ENCODE measurements at places on chromosomes 12 and 14. TPM values are rescaled to one million over a fixed set of nuclear protein-coding genes. Genes with fewer than 3 reads are reported as not detected.
A peak's percentile ranks its signal among the peaks of the same experiment; 100 is the strongest.

- no peak for DNase-seq
These were observed 30.8 kb downstream of the DEGS2 start for GRCh38 chr14:100128688-100129087.

DNA sequence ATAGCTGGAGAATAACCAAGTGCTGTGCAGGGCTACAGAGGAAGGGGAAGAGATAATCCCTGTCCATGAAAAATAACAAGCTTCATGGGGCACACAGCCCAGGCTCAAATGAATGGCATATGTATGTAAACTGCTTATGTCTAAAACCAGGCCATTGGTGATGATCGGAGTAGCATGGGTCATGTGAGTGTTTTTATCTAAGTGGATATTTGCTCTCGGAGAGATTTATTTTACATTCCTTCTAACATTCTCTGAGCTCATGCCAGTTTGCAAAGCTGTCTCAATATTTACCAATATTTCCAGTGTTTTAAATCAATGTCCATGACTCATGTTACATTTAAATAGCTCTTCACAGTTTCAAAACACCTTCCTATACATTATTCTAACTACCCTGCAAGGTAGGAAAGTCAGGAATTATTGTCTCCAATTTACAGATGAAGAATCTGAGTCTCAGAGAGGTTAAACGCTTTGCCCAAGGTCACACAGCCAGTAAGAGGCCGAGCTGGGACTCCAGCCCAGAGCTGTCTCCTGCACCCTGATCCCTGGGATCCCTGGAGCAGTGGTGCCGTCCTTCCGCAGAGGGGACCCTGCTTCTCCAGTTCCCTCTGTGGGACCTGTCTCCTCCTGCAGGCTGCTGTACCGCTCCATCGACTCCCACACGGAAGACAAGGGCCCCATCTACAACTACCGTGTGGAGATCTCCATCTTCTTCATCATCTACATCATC lies 186.7 kb upstream of the FKBP4 start:
- no peak for DNase-seq

DNA sequence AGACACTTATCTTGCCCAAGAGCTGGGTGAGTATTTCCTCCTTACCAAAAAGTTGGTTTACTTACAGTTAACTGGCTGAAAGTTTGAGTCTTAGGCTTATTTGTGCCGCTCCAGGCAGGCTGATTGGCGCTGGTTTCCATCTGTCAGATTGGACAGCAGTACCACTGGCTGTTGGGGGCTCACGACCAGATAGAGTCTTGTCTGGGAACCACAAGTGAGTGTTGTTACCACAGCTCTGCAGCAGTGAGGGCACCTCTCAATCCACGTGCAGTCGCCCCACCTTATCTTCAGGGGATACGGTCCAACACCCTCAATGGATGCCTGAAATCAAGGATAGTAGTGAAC lies 58.9 kb downstream of the DDX51 start:
- DNase-seq: no peak

- no peak for DNase-seq
These were observed 1.3 kb downstream of the TRHDE start for GRCh38 chr12:72273499-72273837.

GRCh38 chr14:59777006-59777579 lies 93.5 kb downstream of the RTN1 start:
- no peak for DNase-seq

DNA sequence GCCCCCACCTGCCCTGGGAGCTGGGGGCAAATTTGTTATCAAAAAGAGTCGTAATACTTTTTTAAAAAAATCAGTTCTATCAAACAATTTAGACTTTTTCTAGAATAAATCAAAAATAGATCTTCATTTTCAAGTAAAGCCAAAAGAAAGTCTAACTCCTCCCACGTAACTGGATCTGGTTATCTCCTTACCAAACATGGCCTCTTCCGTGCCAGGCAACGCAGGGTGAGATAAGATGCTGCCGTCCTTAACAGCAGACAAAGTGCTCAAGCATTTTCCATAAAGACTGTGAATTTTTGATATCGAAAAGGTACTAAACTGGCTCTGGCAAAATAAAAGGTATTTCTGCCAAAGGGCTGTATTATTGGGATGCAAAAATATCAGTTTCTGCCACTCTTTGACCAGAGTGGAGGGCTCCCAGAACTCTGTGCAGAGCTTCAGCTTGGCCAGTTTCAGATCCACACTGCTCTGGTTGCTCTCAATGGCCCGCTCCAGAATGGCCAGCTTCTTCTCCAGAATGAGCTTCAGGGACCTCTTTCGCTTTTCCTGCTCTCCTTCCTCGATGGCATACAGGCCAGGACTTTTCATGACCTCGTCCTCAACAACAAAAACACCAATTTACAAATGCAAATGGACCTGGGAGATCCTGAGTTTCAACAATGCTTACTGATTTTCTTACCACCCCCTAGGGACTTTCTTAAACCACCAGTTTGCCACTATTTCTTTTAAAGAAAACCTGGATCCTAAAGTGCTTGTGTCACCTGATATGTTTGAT lies 29.0 kb downstream of the NRDE2 start:
- no peak for DNase-seq

GRCh38 chr12:125131958-125132357 lies 66.7 kb downstream of the AACS start:
- no peak for DNase-seq

DNA sequence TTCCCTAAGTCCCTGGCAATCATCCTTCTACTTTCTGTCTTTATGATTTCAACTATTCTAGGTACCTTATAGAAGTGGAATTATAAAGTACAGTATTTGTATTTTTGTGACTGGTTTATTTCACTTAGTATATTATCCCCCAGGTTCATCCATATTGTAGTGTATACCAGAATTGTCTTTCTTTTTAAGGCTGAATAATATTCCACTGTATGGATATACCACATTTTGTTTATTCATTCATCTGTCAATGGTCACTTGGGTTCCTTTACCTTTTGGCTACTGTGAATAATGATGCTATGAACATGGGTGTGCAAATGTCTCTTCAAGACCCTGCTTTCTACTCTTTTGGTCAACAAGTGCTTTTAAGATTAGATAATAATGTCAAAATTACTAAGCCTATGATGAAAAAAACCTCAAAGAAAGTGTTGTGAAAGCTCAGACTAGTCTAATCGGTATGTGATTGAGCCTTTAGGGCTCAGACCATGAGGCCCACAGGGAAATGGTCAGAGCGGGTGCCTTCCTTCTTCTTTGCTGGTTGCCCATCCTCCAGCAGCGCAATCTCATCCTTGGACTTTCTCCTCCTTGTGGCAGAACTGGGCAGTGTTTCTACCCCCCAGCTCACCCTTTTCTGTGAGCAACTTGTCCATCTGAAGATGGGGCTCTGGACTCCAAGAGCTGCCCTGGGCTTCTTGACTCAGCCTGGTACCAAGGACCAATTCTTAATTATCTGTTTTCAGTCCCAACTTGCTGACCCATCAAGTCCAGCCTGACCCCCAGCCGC lies 105.4 kb downstream of the TTC8 start:
- DNase-seq: no peak

DNA sequence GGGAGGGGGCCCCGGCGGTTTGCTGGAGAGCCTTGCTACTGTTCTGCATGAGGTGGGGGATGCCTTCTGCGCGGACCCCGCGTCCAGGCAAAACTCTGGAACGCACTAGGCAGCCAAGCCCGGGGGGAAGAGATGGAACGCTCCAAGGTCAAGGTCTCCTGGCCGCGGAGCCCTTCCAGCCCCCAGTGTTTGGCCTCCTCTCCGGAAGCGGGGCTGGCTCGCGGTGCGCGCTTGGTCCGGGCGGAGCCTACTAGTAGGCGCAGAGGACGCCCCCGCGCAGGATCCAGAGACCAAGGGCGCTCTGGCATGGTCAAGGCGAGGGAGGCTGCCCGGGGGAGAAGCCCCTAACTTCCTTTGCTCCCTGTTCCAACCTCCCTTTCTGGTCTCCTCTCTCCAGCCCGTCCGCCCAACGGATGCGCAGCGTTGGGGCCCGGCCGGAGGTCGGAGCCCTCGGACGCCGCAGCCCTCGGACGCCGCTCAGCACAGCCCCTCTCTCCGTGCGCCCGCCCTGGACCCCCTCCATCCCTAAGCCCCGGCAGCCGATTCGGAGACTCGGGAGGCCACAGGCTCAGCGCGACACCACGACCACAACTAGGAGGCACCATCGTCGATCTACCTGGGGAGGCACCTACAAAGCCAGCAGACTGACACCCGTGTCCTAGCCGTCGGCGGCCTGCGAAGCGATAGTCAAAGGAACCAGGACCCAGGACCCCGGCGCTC lies 669 bp upstream of the KCNK13 start:
- no peak for DNase-seq

DNA sequence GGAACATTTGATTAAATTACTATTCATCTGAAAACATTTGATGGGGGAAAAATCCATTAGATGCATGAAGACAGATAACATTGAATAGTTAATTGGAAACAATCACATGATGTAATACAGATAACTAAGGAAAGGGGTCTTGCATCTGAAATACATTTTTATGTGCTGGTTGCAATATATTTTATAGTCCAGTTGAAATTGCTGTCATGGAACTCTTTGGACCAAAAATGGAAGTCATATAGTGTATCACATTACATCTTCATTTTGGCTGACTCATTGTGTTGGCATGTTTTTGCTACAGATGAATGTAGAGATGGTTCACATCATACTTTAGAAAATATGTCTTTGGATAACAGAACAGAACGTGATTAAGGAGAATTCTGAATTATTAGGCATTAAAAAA lies 43.0 kb upstream of the GNPNAT1 start:
- DNase-seq: peak; percentile 66

- DNase-seq: no peak
These were observed 29.7 kb downstream of the BDKRB1 start for GRCh38 chr14:96285667-96286066.

- peak; percentile 34 for DNase-seq
These were observed 87.9 kb downstream of the SYNE3 start for GRCh38 chr14:95428557-95428956.

GRCh38 chr14:96139879-96140278 lies 64.8 kb upstream of the BDKRB2 start:
- no peak for DNase-seq

DNA sequence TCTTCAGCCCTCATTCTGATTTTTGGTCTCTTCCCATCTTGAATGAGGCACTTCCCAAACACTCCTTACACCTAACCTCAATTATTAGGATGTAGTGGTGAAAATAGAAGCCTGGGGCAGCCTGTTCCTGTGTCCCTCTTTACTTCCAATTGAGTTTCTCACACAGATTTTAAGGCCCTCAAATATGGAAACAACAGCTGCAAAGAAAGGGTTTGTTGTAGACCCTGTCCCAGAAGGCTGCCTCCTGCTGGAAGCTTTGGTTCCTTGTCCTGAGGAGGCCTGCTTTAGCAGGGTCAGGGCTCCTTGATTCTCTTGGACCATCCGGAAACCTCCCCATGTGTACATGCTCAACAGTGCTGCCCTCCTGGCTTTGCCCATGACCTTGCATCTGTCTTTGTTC lies 101.3 kb downstream of the TGFB3 start:
- DNase-seq: no peak

- DNase-seq: no peak
These were observed 155.5 kb upstream of the NTF3 start for GRCh38 chr12:5276327-5276880.

DNA sequence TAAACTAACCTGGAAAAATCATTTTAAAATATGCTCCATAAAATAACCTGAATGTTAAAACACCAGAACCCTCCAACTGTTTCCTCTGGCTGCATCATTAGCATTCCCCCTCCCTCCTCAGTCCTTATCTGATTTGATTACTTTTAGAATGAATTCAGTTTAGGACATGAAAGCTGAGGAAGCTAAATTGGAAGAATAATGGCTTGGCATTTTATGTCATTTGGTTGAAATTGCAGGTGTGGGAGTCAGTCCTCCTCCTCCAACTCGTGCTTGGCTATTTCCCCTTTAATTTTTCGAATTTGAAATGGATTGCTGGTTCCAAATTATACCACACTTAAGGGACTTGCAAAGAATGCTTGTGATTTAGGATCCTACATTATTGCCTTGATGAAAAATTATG lies 473.0 kb upstream of the STXBP6 start:
- DNase-seq: no peak

DNA sequence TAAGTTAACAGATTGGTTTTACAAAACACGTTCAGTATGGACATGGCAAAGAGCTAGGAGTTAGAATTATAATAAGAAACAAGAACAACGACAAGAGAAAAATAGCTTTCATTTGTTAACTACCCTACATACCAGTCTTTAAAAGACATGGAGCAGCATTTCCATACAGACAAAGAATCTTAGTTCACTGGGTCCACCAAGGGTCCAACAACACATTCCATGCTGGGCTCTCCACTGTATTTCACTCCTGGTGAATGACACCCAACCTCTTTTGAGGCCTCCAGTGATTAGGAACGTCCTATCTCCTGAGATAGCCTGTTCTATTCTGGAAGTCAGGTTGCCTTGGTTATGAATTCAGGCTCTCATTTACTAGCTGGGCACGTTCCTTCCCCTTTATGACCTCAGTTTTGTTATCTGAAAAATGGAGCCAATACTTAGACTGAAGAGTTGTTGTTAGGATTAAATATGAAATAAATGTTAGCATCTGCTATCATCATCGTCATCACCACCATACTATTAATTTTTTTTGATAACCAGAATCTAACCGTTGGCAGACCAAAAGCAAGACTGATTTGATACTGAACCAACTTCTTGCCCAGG lies 37.7 kb downstream of the C12orf75 start:
- no peak for DNase-seq

DNA sequence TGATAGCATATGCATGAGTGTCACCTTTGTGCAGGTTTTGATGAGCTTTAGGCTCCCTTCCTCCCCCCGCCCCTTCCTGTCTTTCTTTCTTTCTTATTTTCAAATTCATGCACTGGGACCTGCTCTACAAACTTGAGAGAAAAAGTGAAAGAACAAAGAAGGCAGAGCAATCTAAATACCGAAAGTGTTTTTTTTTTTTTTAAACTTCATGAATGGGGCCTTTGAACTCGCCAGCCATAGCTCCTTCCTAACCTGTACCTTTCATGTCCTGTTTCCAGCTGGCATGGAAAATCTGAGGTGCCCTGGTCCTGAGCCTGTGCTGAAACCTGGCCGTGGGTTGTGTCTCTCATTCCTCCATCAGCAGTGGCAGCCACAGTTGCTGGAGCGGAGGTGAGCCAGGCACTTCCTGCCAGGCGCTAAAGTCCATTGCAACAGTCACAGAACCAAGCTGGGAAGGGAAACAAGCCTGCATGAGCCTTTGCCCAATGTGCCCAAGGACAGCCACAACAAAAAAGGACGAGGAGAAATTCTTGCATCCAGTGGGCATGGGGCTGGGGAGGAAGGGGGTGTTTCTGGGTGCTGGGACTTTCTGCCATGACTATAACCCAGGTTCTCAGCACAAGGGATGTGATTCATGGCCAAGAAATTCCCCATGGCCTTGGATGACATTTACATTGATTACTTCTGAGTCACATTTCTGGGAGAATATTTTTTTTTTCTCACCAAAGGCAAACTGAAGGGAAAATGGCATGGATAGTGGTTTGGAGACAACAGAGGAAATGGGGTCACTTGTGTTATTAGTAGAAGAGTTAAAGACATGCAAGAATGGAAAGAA lies 102.7 kb downstream of the TMEM30B start:
- DNase-seq: peak; percentile 92

GRCh38 chr12:73612551-73612950 lies 925.1 kb upstream of the ATXN7L3B start:
- DNase-seq: peak; percentile 3

- DNase-seq: peak; percentile 61
These were observed 67.7 kb downstream of the EID3 start for GRCh38 chr12:104371043-104371870.

Gene AKAP6
- total RNA-seq: 2.5 TPM

Gene TAS2R31
- total RNA-seq: 0.61 TPM
